ENCODE measurements at places on chromosomes 1 and 21.

DNA sequence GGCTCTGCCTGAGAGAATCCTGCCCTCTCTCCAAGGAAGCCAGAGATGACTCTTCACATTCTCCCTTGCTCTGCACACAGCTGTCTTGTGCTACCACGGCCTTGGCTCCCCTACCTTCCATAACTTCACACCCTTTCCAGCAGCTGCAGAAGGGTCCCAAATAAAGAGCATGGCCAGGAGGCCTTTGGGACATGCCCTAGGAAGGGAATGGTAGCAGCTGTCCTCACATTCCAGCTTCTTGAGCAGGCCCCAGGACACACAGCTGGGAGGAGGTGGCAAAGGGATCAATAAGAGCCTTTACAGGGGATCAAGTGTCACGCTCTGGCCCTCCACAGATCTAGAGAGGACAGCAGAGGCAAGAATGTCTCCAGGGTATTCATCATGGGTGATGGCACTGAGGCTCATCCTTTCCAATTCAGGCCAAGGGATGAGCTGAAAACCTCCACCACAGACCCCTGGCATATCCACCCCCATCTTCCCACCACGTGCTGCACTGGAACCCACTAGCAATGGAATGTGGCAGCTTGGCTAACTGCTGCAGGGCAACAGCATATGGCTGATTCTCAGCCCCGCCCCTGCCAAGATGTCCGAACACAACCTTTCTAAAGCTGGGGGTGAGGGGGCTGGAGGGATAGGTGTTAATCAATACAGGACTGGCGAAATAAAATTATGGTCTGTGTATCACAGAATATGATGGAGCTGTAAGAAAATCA, 17.8 kb upstream of the RAB29 start:
- H3K27ac ChIP-seq = no peak overlapping the region
- no peaks in the 10 kb centered on the region for H3K27me3 ChIP-seq
- DNase-seq = no peak
- H3K4me1 ChIP-seq = no peaks in the 10 kb centered on the region
- H3K4me3 ChIP-seq = no peak overlapping the region
- peaks cover 11% of the 10 kb centered on the region for H3K36me3 ChIP-seq

GRCh38 chr1:25184001-25184762, 48.1 kb downstream of the SYF2 start:
- H3K36me3 ChIP-seq = no peaks in the 10 kb centered on the region
- H3K27me3 ChIP-seq = peaks cover 10% of the 10 kb centered on the region
- no peak overlapping the region for H3K4me3 ChIP-seq

DNA sequence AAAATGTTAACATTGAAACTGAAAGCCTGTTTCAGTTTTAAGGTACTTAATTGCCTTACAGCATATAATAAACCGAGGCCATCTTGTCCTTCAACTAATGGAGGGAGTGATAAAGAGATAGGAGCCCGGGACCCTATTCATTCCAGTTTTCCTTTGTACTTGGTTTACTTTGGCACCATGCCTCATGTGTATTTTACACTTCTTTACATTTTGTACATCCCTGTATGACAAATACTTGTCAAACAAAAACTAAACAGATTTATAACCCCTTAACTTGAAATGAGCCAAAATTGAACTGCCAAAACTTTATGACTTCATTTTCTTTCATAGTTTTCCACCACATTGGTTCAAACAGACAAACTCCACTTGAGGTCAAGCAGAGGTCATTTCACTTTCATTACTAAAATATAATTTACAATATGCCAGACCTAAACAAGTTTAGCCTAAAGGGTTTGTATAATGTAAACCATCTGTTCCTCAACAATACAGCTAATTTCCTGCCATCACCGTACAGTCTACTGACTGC, 30.9 kb upstream of the UBE2U start:
- DNase-seq = no peak
- no peaks in the 10 kb centered on the region for H3K4me1 ChIP-seq
- no peak overlapping the region for H3K4me3 ChIP-seq
- no peak overlapping the region for H3K27ac ChIP-seq

DNA sequence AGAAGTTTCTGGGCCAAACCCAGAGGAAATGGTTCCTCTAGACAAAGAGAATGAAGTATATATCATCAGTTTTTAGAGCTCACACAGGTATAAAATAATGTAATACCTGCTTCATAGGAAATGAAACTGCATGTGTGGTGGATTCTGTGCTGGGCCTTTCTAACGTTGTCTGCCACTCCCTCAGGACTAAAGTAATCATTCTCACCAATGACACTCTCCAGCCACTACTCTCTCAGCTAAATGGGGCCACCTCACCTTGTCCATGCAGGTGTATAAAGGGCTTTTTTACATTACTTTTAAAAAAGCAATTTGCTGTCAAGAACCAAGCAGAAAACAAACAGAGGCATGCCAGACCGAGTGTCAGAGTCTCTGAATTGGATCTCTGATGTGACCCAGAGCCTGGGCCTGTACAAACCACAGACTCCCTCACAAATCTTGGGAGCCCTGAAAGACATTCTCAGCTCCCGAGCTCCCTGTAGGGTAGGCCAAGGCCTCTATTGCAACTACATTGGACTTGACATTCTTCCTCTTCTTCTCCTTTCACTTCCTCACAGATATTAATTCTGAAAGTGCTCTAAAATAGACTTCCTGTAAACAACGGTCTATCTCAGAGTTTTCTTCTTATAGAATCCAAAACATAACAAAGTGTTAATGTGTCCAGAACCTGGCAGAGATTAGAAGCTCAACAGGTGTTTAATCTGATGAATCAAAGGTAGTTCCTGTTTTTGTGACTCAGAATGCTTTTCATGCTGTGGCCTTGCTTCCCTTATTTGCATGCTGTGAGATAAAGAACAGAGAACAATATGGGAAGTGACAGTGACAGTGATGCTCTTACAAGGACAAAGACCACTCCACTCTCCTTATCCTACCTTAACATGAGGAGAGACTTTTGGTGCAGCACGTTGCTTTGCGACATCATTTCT, 8.6 kb downstream of the AIM2 start:
- no peak for DNase-seq
- H3K36me3 ChIP-seq = peaks cover 8% of the 10 kb centered on the region
- H3K4me3 ChIP-seq = peak overlapping the region; percentile 64
- no peaks in the 10 kb centered on the region for H3K27me3 ChIP-seq

GRCh38 chr1:48236716-48237470, 14.4 kb downstream of the SLC5A9 start:
- DNase-seq = no peak
- H3K27me3 ChIP-seq = no peaks in the 10 kb centered on the region
- no peak overlapping the region for H3K27ac ChIP-seq
- H3K36me3 ChIP-seq = no peaks in the 10 kb centered on the region
- no peak overlapping the region for H3K4me3 ChIP-seq

DNA sequence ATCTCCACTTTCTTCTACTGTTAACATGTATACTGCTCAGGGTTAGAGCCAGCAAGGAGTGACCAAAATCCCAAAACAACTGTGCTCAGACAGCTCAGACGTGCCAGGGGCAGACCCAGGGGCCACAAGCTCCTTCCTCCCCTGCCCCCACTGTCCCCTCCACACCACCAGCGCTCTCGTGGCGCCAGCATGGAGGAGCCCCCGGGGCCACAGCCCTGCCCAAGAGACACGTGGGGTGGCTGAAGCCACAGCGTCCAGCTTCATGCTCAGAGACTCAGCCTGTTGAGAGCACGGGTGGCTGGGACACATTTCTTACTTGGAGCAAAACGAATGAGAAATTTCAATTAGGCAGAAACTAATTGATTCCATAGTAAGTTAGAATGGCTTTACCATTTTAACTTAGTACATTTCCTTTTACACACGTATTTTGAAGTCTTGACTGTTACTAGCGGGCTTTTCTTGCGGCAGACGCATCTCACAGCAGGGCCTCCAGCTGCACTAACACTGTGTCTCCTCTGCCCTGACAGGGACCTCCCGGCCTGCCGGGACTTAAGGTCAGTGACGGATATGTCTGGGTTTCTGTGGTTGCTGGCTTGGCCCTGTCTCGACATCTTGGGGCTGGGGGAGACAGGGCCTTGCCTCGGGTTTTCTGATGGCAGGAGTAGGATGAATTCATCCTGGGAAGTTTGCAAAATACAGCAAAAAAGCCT, 54.2 kb downstream of the SLC19A1 start:
- peaks cover 4% of the 10 kb centered on the region for H3K4me1 ChIP-seq
- H3K36me3 ChIP-seq = no peaks in the 10 kb centered on the region
- DNase-seq = no peak
- no peak overlapping the region for H3K27ac ChIP-seq
- no peaks in the 10 kb centered on the region for H3K27me3 ChIP-seq

- no peaks in the 10 kb centered on the region for H3K4me1 ChIP-seq
- H3K36me3 ChIP-seq = no peaks in the 10 kb centered on the region
- H3K27me3 ChIP-seq = no peaks in the 10 kb centered on the region
These were observed 37.5 kb upstream of the HOOK1 start for GRCh38 chr1:59776960-59777852.

DNA sequence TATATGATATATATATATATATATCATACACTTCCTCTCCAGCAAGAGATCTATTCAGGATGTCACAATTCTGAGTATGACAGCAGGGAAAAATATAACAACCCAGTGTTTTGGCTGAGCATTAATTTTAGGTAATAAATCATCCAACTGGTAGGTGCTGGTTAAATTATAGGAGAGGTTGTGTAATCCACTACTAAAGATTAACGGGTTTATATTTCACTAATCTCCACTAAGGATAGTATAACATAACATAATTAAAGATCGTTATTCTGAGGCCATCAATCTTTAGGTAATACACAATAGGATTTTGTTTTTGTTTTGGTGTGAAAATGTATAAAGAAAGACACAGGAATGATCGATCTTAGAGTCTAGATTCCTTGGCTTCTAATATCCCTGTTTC, 102.2 kb downstream of the COQ8A start:
- no peak for DNase-seq
- no peaks in the 10 kb centered on the region for H3K36me3 ChIP-seq
- no peak overlapping the region for H3K27ac ChIP-seq
- H3K27me3 ChIP-seq = peaks cover 60% of the 10 kb centered on the region
- no peak overlapping the region for H3K4me3 ChIP-seq
- H3K4me1 ChIP-seq = no peaks in the 10 kb centered on the region

DNA sequence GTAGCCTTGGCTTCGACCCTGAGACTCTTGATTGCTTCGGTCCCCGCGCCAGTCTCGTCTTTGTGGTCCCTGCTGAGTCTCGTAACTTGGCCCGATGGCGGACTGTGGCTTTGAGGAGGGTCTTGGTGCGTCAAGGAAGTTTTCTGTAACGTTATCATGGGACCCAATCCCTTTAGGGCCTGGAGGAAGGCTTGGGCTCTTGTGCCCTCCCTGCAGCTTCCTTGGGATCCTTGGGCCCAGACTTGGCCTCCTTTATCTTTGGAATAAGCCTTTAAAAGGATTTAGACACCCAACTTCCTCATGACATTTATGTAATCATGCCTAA, 371 bp downstream of the ZMPSTE24 start:
- no peaks in the 10 kb centered on the region for H3K27me3 ChIP-seq
- peak overlapping the region; percentile 97 for H3K4me3 ChIP-seq
- peak overlapping the region; percentile 100 for H3K27ac ChIP-seq
- no peak for DNase-seq
- H3K36me3 ChIP-seq = peaks cover 34% of the 10 kb centered on the region
- peaks cover 42% of the 10 kb centered on the region for H3K4me1 ChIP-seq

GRCh38 chr1:191760016-191760415, 398.2 kb upstream of the RGS18 start:
- DNase-seq = no peak
- no peaks in the 10 kb centered on the region for H3K36me3 ChIP-seq
- H3K27ac ChIP-seq = no peak overlapping the region
- no peak overlapping the region for H3K4me3 ChIP-seq
- no peaks in the 10 kb centered on the region for H3K4me1 ChIP-seq

GRCh38 chr1:54810153-54810942, 9.2 kb upstream of the TTC22 start:
- peak; percentile 52 for DNase-seq
- no peak overlapping the region for H3K4me3 ChIP-seq
- peaks cover 33% of the 10 kb centered on the region for H3K4me1 ChIP-seq
- H3K36me3 ChIP-seq = no peaks in the 10 kb centered on the region
- no peaks in the 10 kb centered on the region for H3K27me3 ChIP-seq
- H3K27ac ChIP-seq = no peak overlapping the region

DNA sequence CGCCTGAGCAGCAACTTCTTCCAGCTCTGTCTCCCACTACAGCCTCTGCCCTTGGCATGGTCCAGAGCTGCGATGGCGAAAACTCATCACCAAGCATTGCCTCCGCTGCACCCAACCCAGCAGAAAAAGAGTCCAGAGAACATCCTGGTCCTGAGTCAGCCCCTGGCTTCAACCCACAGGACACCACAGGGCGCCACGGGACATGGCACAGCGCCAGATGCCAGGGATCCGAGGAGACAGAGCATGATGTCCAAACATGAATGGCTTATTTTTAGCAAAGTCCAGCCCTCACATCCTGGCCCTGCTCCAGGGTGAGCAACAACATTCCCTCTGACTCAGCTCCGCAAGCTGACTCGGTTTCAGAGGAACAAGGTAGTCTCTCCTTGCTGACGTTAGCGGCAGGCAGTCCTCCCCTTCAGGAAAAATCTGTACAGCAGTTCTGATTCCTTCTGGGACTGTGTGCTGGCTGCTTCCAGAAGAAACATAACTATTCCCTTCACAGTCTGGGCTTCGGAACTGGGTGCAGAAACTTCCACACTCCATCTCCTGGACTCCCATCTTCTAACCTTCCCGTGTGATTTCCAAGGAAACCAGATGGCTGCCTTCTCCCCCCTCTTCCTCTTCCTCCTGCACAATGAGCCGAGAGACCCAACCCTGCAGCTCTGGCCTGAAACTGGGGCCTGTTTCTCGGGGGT, 131.3 kb downstream of the TOMM20 start:
- H3K4me3 ChIP-seq = no peak overlapping the region
- DNase-seq = no peak
- no peaks in the 10 kb centered on the region for H3K4me1 ChIP-seq
- no peaks in the 10 kb centered on the region for H3K36me3 ChIP-seq
- peak overlapping the region; percentile 23 for H3K27ac ChIP-seq

DNA sequence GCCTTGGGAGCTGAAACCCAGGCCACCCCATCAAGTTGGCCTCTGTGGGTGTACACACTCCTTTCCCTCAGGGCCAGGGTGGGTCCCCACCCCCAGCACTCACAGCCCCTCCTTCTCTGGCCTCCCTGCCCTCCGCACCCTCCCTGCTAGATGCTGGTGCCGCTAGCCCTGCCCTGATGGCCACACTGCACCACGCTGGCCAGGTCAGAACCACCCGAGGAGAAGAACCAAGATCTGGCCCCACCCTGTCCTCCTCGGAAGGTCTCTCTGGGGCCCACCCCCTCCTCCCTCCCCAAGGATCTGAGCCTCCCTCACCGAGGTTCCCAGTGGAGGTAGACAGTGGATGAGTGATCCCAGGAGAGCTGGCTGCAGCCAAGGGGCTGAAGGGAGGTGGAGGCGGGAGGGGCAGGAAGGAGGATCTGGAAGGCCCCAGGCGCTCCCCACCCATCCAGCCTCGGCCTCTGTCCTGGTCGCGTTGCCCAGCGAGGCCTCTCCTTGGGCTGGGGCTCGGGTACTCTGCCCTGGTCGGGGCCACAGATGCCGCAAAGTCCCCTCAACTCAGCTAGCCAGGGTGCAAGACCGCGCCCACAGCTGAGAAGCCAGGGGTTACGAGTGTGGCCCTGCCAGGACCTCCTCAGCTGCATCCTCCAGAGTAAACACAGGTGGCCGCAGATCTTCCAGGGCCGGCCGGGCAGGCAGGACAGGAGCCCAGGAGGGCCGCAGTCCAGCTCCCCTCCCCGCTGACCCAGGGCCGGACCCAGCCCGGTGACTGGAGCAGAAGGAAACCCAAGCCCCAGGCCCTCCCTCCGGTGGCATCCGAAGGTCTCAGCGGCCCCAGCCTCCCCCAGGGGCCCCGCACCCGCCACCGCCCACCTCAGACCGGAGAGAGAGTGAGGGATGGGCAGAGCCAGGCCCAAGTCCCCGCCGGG, 5.2 kb downstream of the B3GALT6 start:
- H3K4me3 ChIP-seq = no peak overlapping the region
- no peaks in the 10 kb centered on the region for H3K27me3 ChIP-seq
- peaks cover 15% of the 10 kb centered on the region for H3K4me1 ChIP-seq
- no peaks in the 10 kb centered on the region for H3K36me3 ChIP-seq

Data from central memory CD8-positive, alpha-beta T cell (primary cell).